ENCODE measurements at places on chromosomes 5 and 9. TPM values are rescaled to one million over a fixed set of nuclear protein-coding genes. Genes with fewer than 3 reads are reported as not detected.

Gene SLC1A3
- 0.76 TPM for total RNA-seq

Gene ANKRD18B
- not detected for total RNA-seq

GRCh38 chr5:119354537-119355243, 1.1 kb upstream of the TNFAIP8 start:
- DNase-seq = no peak

DNA sequence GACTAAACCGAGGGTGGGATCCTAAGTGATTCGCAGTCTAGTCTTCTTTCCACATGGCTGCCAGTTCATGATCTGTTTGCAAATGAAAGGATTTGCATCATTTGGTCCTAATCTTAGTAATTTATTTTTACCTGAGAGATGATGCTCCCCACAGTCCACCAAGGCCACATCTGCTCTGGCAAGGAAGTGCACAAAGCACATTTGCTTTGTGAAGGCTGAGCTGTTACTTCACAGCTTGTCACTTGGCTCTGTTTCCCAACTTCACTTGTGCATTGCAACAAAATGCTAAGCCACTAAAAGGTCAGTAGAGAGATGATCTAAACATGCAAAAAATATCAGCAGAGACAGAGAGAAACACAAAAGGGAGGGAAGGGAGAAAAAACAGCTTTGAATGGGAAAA, 128.5 kb upstream of the VLDLR start:
- no peak for DNase-seq

DNA sequence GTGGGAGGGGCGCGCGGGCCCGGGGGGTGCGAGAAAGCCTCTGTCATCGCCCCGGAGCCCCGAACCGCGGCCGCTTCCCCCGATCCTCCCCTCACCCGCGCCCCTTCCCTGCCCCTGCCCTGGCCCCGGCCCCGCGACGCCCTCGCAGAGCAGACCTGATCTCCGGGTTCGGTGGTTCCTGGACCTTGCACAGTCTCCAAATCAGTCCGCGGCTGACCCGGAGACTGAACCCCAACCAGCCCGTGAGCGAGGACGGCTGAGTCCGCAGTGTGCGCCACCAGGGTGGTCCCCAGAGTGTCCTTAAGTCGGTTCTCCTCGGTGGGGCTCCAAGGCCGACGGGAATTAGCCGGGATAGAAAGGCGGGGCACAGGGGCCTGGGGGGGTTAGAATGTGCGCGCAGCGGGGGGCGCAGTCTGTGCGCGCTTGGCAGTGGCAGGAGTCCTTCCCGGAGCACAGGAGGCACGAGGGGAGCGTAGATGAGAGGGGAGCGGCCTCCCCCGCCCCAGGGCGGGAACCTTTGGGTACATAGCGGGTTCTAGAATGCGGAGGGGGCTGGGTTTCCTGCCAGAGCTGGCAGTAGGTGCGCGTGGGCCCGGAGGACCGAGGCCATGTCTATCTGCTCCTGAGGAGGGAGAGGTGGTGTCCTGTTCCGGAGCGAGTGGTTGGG, 779 bp downstream of the PKN3 start:
- DNase-seq = no peak

DNA sequence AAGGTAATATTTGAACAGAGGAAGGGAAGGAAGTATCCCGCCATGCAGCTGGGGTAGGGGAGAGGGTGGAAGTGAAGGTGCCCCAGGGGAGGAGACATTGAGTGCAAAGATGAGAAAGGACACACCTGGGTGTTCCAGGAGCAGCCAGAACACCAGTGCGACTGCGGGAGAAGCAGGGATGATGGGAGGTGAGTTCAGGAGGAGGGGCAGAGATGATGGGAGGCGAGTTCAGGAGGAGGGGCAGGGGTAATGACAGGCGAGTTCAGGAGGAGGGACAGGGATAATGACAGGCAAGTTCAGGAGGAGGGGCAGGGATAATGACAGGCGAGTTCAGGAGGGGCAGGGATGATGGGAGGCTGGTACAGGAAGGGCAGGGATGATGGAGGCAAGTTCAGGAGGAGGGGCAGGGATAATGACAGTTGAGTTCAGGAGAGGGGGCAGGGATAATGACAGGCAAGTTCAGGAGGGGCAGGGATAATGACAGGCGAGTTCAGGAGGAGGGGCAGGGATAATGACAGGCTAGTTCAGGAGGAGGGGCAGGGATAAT, 17.2 kb upstream of the SPOCK1 start:
- no peak for DNase-seq

- DNase-seq = no peak
Observed at GRCh38 chr9:96137671-96138429, 164.1 kb downstream of the HSD17B3 start.

DNA sequence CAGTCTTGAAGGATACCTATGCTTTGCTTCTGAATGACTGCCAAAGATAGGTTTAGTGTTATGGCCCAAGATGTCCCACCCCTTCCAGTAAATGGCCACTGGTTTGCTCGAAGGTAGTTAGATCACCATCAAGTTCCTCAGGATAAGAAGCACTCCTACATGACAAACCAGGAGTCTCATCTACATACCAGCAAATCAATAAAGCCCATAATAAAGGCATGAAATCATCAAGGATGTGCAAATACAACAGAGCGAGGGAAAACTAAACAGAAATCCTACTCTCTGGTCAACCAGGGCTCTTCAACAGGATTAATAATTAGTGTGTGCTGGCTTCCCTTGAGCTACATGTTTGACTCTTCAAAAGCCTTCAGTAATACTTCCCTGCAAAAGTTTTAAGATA, 141.0 kb downstream of the LHFPL2 start:
- DNase-seq = no peak

DNA sequence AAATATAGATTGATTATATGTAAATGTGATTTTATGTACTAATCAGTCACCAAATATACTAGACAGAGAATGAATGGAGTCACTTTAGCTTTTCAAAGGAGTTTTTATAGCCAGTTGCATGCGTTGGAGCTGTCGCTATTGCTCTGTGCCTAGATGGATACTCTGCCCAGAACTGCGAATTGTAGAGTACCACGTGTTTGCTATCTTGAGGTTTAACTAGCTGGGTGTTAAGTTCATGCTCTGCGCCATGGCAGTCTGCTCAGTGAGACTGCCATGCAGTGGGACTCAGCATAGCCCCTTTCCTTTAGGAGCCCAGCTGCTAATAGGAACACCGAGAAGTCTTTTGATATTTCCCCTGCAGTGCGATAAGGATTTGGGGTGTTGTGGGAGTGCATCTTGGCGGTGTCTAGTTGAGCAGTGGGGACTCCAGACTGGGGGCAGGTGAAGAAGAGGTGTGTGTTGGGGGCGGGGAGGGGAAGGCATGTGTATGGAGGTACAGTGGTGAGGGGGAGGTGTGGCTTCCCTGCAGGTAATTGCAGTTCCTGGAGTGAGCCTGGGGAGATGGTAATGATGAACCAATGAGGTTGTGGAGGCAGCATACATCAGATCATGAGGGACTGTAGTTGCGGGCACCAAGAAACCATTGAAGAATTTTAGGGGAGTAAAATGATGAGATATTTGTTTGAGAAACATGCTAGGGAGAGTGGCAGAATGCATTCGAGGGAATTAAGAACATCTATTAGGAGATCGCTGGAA, 118.9 kb downstream of the TRIO start:
- no peak for DNase-seq

DNA sequence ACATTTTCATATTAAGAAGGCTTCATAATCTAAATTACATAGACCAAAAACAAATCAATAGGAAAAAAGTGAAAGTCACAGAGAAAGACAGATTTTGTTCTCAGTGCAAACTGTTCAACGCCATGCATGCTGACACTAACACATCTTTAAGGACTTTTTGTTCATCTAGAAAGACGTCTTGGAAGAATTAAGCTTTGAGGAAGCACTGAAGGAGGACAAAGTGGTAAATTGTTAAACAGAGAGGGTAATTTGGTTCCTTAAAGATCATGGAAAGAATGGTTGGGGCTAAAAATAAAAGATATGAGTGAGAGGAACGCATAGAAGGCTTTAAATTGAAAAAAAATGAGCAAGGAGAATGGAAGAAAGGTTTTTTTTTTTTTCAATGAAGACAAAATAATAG, 9.1 kb downstream of the MEGF9 start:
- DNase-seq = no peak

Data from activated T-cell treated with anti-CD3 and anti-CD28 coated beads, Interleukin-2, amount 50 U/mL, for 4 hours (primary cell).